Ascending aorta (tissue), 2 donors: ENCODE measurements at places on chromosomes 5 and 9. TPM values are rescaled to one million over a fixed set of nuclear protein-coding genes. Genes with fewer than 3 reads are reported as not detected.
A peak's percentile ranks its signal among the peaks of the same experiment; 100 is the strongest.

SIMC1 gene
- 3.7 TPM for total RNA-seq

PCDH12 gene
- 7.2 TPM for total RNA-seq

PCDHAC2 gene
- not detected for total RNA-seq

GRXCR2 gene
- not detected for total RNA-seq

SLC6A19 gene
- total RNA-seq, result not detected

OGN gene
- 156 TPM for total RNA-seq

HTR1A gene
- total RNA-seq, result not detected

DIRAS2 gene
- total RNA-seq, result not detected

KCNV2 gene
- total RNA-seq, result not detected

GRCh38 chr9:124493218-124493617 is 14.0 kb downstream of the NR5A1 start:
- DNase-seq, result no peak

GRCh38 chr5:58149345-58149744 is 310.5 kb downstream of the PLK2 start:
- no peak for DNase-seq

DNA sequence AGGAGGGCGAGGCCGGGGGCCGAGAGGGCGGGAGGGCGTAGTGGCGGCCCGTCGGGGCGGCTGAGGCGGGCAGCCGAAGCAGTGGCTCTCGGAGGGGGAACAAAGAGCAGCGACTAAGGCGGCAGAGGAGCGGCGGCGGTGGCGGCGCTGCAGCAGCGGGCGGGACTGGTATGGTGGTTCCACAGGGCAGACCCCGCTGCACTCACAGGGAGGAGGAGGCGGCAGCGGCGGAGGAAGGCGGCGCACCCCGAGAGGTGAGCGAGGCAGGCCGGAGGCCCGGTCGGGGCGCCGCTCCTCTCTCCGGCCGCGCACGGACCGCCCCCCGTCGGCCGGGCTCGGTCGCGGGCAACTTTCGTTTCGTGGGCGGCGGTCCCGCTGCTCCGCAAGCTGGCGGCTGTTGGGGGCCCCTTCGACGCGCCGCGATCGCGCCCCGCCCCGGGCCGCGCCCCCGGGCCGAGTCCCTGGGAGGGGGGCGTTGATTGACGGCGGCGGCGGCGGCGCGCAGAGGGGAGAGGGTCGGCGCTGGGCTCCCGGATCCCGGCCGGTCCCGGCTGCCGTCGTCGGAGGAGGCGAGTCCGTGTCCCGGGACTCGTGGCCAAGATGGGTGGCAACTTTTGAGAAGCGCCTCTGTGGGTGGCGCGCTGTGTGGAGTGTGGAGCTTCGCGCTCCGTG is 467 bp downstream of the CNOT6 start:
- DNase-seq, result no peak

- DNase-seq, result no peak
Observed at GRCh38 chr5:40599676-40600075, 80.0 kb upstream of the PTGER4 start.

DNA sequence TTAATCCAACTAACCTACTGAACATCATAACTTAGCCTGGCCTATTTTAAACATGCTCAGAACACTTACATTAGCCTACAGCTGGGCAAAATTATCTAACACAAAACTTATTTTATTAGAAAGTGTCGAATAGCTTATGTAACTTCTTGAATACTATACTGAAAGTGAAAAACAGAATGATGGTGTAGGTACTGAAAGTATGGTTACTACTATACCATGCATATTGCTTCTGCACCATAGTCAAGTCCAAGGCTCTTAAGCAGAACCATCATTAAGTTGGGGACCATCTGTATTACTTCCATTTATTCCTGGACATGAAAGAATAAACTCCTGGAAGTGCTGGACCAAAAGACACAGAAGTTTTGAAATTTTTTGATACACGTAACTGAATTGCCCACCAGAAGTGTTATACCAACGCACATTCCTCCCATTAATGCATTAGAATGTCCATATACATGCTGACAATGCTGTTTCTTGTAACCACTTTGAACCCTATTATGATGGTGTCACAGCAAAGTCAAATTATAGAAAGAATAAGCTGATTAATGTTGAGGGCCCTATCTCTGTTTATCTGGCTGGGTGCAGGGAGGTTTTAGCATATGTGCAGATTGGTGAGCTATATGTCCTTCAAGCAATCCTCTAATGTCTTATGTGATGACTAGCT is 375.7 kb downstream of the ACTL7B start:
- no peak for DNase-seq

DNA sequence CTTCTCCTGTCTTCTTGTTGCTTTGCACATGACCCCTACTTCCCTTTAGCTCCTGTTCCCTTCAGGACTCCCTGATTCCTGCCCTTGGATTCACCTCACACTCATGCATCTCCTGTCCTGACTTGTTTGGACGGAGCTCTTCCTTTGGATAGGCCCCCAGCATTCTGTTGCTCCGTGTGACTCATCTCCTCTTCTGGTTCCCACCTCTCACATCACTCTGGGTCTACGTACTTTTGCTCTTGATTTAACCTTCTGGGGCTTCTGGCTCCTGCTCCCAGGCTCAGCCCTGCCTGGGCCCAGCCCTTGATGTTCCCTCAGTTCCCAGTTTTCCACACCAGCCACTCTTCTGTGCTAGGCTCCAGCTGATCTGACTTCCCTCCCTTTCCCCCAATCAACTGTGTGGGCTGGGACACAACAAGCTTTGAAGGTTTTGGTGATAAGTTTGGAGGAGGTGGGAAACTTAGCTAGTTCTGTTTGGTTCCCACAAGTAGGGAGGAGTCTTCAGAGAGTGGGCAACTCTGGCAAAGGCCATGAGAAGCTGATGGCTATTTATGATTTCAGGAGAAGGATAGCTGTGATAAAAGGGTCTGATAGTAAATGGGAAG is 331.5 kb downstream of the ARHGEF28 start:
- no peak for DNase-seq

- no peak for DNase-seq
Observed at GRCh38 chr9:133067006-133067405, 5.2 kb downstream of the CEL start.

DNA sequence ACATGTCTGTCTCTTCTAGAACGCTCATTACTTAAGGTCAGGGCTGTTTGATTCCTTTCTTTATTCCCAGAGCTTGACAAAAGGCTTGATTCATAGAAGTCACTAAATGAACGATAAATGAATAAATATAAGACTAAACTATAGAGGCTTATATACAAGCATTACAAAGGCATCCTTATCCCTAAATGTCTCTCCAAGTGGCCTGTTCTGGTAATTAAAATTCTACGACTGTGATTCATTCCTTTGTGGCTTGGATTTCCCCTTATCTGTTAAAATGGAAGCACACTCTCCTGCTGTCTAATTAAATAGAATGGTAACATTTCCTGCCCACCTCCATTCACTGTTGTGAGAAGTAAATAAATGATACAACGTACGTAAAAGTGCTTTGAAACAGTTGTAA is 49.5 kb downstream of the C7 start:
- DNase-seq, result no peak

- no peak for DNase-seq
Observed at GRCh38 chr9:31394015-31394473, 990.4 kb upstream of the ACO1 start.

GRCh38 chr5:14720236-14720923 is 55.9 kb downstream of the OTULIN start:
- no peak for DNase-seq

- peak; percentile 83 for DNase-seq
Observed at GRCh38 chr9:131635285-131635684, 90.0 kb downstream of the PRRT1B start.

GRCh38 chr9:108162664-108163063 is 673.1 kb upstream of the KLF4 start:
- DNase-seq, result no peak

DNA sequence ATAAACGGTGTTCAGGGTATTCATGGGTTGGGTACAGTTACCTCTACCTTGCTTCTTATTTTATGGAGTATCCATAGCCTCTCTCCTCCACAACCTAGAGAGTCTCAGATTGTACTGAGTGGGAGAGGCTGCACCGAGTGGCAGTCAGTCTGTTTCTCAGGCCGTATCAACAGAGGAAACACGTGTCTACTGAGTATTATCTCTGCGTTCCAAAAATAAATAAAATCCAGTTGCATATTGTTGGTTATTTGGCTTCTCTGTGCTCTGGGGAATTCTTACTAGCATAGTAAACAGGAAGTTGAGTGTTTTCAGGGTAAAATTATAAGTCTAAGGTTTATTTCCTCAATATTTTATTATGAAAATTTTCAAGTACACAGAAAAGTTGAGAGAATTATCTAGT is 231.0 kb downstream of the ARHGEF28 start:
- no peak for DNase-seq

DNA sequence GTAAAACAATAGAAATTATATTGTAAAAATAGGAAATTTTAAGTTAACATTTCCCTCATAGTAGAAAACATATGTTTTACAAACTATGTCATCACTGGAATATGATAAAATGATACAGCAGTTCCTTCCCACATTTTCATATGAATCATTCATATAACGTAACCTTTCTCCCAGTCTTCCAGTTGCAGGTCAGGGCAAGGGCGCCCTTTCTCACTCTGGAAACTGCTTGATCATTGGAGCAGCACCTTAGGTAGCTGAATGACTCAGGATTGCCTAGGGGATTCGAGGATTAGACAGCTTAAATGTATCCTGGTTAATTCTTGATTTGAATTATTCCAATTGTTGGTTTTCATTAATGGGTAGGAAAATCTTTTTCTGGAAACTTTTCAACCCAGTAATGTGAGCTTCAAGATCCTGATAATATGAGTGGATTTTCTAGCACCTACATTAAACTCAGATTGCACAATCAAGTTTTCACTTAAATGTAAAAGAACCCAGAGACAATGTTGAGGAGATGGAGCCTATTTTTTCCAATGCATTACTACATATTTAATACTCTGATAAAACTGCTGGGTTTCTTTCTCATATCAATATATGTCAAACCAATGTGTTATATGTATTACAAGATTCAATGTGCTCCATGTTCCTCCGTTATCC is 32.6 kb upstream of the ANXA1 start:
- no peak for DNase-seq

- DNase-seq, result no peak
Observed at GRCh38 chr5:143446535-143447226, 43.2 kb upstream of the NR3C1 start.

- DNase-seq, result no peak
Observed at GRCh38 chr9:114735704-114736103, 53.7 kb upstream of the TEX48 start.

GRCh38 chr9:80020530-80020929 is 448.8 kb downstream of the TLE4 start:
- DNase-seq, result no peak

- DNase-seq, result peak; percentile 72
Observed at GRCh38 chr5:149062371-149063016, 368 bp downstream of the SH3TC2 start.

- DNase-seq, result no peak
Observed at GRCh38 chr5:81398741-81399140, 4.8 kb upstream of the ACOT12 start.

GRCh38 chr5:1765880-1766235 is 33.8 kb downstream of the MRPL36 start:
- no peak for DNase-seq

DNA sequence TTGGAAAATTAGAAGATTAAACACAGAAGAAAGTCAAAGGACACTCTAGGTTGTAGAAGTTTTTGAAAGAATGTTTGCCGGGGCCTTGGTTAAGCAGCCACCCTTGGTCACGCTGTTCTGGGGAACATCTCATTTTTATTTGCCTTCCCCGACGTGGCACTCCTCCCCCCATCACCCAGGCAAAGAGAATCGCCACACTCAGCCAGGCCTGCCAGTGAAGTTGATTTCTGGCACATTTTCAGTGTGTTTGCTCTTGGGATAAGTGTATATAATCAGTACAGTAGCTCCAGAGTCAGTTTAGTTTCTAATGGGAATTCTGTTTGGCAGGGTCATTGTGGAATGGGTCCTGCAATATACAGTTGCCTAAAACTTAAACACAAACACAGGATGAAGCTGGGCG is 243.5 kb downstream of the ZSWIM6 start:
- DNase-seq, result no peak

DNA sequence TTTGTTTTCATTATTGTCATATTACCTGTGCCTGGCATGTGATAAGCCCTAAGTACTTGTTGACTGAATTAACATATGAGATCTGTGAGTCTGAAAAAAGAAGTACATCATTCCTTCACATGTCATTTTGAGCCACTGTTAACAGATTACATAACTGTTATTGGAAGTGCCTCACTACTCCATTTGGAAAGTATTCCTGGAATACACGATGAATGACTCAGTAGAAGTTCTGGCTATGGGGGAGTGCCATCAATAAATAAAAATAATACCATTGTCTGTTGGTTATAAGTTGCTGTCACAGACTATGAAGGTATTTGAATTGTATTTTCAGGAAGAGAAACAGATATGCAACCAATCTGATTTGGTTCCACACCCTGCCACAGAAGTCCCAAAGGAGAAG is 12.9 kb downstream of the NIPSNAP3B start:
- no peak for DNase-seq

DNA sequence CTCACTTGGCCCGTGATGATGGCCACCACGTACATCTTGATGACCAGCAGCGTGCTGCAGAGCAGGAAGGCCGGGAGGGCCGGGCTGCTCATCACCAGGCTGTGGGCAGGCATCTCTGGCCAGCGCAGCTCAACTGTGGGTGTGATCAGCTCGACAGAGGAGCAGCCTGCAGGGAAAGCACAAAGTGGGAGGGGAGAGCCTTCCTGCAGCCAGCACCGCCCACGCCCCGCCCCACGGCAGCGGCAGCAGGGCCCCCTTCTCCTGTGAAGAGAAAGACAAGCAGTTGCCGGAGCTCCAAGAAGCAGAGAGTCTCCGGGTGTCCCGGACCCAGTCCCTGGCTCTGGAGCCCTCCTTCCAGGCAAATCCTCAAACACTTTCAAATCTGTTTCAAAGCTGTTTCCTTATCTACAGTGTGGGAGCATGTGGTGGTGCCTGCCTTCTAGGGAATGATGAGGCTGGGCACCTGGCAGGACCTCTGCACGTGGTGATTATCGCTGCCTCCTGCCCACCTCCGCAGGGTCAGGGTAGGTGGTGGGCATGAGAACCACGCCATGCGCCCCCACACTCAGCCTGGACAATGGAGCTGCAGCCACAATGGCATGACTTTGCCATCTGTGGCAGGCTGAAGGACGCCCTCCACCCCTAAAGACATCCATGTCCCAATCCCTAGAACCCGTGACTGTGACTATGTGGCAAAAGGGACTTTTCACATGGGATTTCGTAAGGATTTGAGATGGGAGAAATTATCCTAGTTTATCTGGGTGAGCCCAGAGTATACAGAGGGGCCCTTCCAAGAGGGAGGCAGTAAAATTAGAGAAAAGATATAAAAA is at the start of gene PTGES:
TSS of gene PTGES (minus strand) at position 143 of the 830 bp plus-strand sequence. CDS start at position 113, 30 bp downstream.
- peak; percentile 77 for DNase-seq

DNA sequence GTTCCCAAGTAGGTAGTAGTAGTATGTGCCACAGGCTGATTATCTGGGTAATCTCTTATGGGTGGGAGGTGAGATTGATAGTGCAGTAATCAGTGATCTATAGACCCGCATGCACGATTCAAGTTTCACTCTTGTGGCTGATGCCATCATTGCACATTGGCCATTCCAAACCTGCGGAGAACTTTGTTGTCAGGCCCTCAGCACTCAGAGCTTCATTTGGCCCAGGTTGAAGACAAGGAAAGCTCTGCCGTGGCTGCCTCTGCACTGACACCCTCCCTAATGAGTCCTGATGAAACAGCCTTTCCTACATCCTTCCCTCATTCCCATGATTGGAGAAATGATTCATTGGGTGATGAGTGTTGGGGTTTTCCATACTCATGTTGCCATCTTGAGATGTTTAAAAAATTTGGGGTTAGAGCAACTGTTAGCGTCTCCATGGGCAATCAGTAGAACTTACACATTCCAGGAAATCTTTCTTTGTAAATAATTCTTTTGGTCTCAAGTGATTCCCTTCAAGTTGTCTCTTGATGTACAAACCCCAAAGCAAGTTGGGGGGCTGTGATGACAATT is 22.9 kb downstream of the PROP1 start:
- DNase-seq, result no peak

- DNase-seq, result no peak
Observed at GRCh38 chr9:89418474-89418845, 79.5 kb downstream of the SEMA4D start.
